ENCODE measurements at places on chromosomes 2 and 18. TPM values are rescaled to one million over a fixed set of nuclear protein-coding genes. Genes with fewer than 3 reads are reported as not detected.
A peak's percentile ranks its signal among the peaks of the same experiment; 100 is the strongest.

- DNase-seq, result no peak
Observed at GRCh38 chr2:153163055-153163454, 315.5 kb downstream of the RPRM start.

- no peak for DNase-seq
Observed at GRCh38 chr2:117190856-117191559, 623.5 kb upstream of the DDX18 start.

GRCh38 chr2:152513681-152514080 lies 178.7 kb downstream of the FMNL2 start:
- DNase-seq, result no peak

DNA sequence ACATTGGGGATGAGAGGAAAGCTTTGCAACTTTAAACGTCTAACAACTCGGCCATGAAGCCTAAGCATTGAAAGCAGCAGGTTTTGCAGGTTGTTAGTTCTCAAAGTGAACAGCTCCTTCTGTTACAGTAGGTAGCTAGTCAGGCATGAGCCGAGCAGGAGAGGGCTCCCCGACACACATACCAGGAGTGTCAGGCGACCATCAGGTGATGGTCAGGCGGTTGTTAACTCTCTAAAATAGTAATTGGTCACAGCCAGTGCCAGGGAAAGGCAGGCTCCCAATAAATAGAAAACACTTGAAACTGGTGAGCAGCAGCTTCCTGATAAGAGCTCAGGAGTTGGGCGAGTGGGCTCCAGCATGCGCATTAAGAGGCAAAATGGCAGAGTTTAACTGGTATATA lies 53.5 kb upstream of the DAPL1 start:
- no peak for DNase-seq

- DNase-seq, result no peak
Observed at GRCh38 chr2:220163486-220163885, 536.1 kb downstream of the SLC4A3 start.

GRCh38 chr2:112121682-112122254 lies 16.4 kb upstream of the FBLN7 start:
- peak; percentile 55 for DNase-seq

MARCO gene
- not detected for polyA plus RNA-seq

GPR45 gene
- not detected for polyA plus RNA-seq

BCL11A gene
- 12.8 TPM for polyA plus RNA-seq

All from renal cortex interstitium (tissue), 15 donors.